ENCODE measurements at places on chromosomes 3 and 15.

GRCh38 chr15:41565702-41566101 lies 6.7 kb downstream of the TYRO3 start:
- DNase-seq: no peak
- H3K36me3 ChIP-seq: no peaks in the 10 kb centered on the region
- no peaks in the 10 kb centered on the region for H3K27me3 ChIP-seq
- H3K27ac ChIP-seq: no peak overlapping the region
- H3K4me1 ChIP-seq: peaks cover 8% of the 10 kb centered on the region

DNA sequence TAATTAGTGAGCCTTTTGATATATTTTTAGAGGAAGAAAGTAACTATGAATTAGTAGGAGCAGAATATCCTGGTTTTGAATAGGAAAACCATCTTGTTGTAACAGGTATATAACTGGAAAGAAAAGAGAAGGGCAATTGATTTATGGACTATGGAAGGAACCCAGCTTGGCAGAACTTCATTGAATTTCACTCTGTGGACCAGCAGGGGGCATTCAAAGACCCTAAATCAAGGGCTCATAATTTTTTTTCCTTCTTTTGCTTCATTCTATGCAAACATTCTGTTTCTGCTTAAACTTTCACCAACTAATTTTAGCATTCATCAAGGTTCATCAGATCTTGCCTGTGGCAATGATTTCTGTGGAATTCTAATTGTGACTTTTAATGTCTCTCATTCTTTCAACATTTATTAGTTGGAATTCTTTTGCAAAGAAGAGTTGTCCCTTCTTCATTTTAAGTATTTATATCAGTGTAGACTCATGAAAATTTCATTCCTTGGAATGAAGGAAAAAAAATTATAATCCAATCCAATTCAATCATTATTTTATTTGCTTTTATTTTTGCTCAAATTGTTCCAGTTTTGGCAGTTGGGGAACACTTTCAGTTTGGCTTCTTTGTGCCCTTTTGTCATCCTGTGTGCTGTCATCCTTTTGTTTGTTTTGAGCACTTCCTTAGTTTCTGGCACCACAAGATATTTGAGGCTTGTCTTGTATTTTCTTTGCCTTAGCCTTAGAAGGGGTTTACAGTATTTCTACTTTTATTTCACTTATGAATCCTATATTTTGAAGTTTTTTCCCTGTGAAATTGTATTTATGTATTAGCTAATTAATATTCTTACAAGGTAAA lies 30.4 kb downstream of the NXPE3 start:
- no peak for DNase-seq
- peaks cover 4% of the 10 kb centered on the region for H3K4me1 ChIP-seq
- no peak overlapping the region for H3K4me3 ChIP-seq

GRCh38 chr15:68829068-68829467 lies 8.4 kb upstream of the ANP32A start:
- no peak overlapping the region for H3K4me3 ChIP-seq
- H3K27ac ChIP-seq: no peak overlapping the region
- no peaks in the 10 kb centered on the region for H3K4me1 ChIP-seq
- DNase-seq: no peak
- H3K27me3 ChIP-seq: no peaks in the 10 kb centered on the region

DNA sequence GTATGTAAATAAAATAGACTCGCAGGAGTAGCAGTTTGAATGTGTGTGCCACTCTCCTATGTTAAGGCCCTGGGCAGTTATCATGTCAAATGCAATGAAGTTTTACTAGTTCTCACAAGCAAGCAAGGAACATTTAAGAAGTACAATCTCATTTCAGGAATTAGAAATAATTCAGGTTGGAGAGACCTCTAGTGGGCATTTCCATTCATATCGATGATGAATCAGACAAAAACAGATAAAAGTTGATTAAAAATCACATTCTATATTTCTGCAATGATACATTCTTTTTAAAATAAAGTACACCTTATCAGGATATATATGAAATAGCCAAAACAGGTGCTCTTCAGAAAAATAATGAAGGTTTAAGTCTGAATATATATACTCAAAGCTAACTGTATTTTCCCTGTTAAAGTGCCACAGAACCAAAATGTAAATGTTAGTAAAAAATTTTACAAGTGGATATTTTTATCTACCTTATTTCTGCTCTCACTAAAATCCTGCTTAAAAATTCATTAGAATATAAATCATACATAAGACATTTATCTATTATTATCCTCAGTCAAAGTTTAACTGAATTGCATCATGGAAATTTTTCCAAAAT lies 492.4 kb upstream of the FRG2C start:
- H3K4me3 ChIP-seq: no peak overlapping the region
- no peaks in the 10 kb centered on the region for H3K4me1 ChIP-seq
- no peak for DNase-seq
- H3K27ac ChIP-seq: no peak overlapping the region
- no peaks in the 10 kb centered on the region for H3K27me3 ChIP-seq
- no peaks in the 10 kb centered on the region for H3K36me3 ChIP-seq

- H3K4me1 ChIP-seq: no peaks in the 10 kb centered on the region
- no peaks in the 10 kb centered on the region for H3K36me3 ChIP-seq
- H3K27ac ChIP-seq: no peak overlapping the region
- no peak for DNase-seq
- no peaks in the 10 kb centered on the region for H3K27me3 ChIP-seq
Measured at GRCh38 chr3:65587650-65588439, 450.9 kb downstream of the MAGI1 start.

- no peaks in the 10 kb centered on the region for H3K27me3 ChIP-seq
- H3K4me3 ChIP-seq: no peak overlapping the region
- H3K36me3 ChIP-seq: no peaks in the 10 kb centered on the region
- H3K4me1 ChIP-seq: peaks cover 33% of the 10 kb centered on the region
Measured at GRCh38 chr15:99424978-99425656, 140.7 kb upstream of the MEF2A start.

DNA sequence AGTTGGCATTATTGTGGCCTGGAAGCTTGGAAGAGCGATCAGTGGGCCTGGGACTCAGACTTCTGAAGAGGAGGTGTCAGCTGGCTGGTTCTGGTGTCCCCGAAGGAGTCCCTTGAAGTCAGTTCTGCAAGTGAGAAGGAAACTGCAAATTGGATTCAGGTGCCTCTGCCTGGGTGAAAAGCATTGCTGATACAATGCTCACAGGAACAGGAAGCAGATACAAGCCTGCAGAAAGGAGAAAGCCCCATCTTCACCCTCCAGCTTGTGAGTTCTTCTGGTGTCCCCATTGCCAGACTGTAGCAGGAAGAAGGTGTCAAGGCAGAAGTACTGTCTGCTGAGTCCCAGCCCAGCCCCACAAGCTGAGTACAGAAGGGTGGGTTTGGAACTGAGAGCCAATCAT lies 271.3 kb downstream of the PLOD2 start:
- H3K27ac ChIP-seq: no peak overlapping the region
- DNase-seq: no peak
- H3K4me3 ChIP-seq: no peak overlapping the region
- no peaks in the 10 kb centered on the region for H3K4me1 ChIP-seq
- H3K36me3 ChIP-seq: no peaks in the 10 kb centered on the region
- no peaks in the 10 kb centered on the region for H3K27me3 ChIP-seq
